ENCODE measurements at places on chromosomes 12 and 14. TPM values are rescaled to one million over a fixed set of nuclear protein-coding genes. Genes with fewer than 3 reads are reported as not detected.

CDH24 gene
- 4.9 TPM for total RNA-seq

LRRC9 gene
- not detected for total RNA-seq

RNASE12 gene
- total RNA-seq: not detected

RTRAF gene
- 48.1 TPM for total RNA-seq

DLGAP5 gene
- total RNA-seq: 9.2 TPM

EAPP gene
- total RNA-seq: 46.9 TPM

KRT5 gene
- total RNA-seq: not detected

SCN8A gene
- 0.23 TPM for total RNA-seq

GZMH gene
- total RNA-seq: not detected

SDSL gene
- total RNA-seq: 21.7 TPM

KLRG1 gene
- total RNA-seq: 0.15 TPM

MED13L gene
- total RNA-seq: 117 TPM

DCAF4 gene
- 15.0 TPM for total RNA-seq

SLC25A47 gene
- total RNA-seq: not detected

GALNT16 gene
- total RNA-seq: 0.98 TPM

TMBIM4 gene
- 30.3 TPM for total RNA-seq

PTPRB gene
- total RNA-seq: 19.1 TPM

GPX2 gene
- total RNA-seq: not detected

B4GALNT3 gene
- 0.23 TPM for total RNA-seq

AKAP5 gene
- 0.12 TPM for total RNA-seq

CACNA1C gene
- 7.4 TPM for total RNA-seq

MAP1LC3B2 gene
- total RNA-seq: 0.15 TPM

AQP5 gene
- total RNA-seq: 0.82 TPM

TSPAN19 gene
- total RNA-seq: under 0.01 TPM

TRMT61A gene
- 6.5 TPM for total RNA-seq

BEGAIN gene
- not detected for total RNA-seq

TGM1 gene
- total RNA-seq: 1.6 TPM

CLEC9A gene
- not detected for total RNA-seq

PLBD1 gene
- total RNA-seq: 0.38 TPM

BEST3 gene
- total RNA-seq: not detected

GPR135 gene
- 0.82 TPM for total RNA-seq

TAS2R9 gene
- total RNA-seq: not detected

SDS gene
- total RNA-seq: not detected

ADAMTS20 gene
- not detected for total RNA-seq

ARHGAP9 gene
- 0.30 TPM for total RNA-seq

PRR13 gene
- 12.1 TPM for total RNA-seq

FSCB gene
- not detected for total RNA-seq

IAPP gene
- not detected for total RNA-seq

RIMKLB gene
- total RNA-seq: 25.0 TPM

GLIPR1L1 gene
- not detected for total RNA-seq

ADCY6 gene
- total RNA-seq: 56.6 TPM

MON2 gene
- total RNA-seq: 32.2 TPM

LMNTD1 gene
- total RNA-seq: not detected

TIGAR gene
- 3.4 TPM for total RNA-seq

LRP1-AS gene
- total RNA-seq: not detected

VEZT gene
- total RNA-seq: 87.9 TPM

GPRC5D gene
- total RNA-seq: 0.12 TPM

MBIP gene
- 5.5 TPM for total RNA-seq

FOXN4 gene
- total RNA-seq: not detected

Measured in smooth muscle cell of the coronary artery (primary cell).